ENCODE measurements at places on chromosomes 2 and 18.

DNA sequence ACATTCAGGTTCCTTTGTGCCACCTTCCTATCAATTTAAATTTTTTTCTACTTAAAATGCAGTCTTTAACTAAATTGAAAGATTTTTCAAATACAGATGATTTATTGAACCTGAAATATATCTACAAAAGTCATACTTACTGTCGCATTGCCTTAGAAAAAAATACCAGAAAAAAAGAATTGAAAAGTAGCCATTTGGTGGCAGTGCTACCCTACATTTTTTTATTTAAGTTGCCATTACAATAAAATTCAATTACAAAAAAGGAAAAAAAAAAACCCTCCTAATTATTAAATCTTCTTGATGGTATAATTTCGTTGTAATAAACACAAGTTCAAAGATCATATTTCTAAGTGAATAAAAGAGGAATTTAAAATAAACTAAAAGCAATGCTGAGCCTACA lies 43.4 kb downstream of the DSC3 start:
- no peak for DNase-seq

DNA sequence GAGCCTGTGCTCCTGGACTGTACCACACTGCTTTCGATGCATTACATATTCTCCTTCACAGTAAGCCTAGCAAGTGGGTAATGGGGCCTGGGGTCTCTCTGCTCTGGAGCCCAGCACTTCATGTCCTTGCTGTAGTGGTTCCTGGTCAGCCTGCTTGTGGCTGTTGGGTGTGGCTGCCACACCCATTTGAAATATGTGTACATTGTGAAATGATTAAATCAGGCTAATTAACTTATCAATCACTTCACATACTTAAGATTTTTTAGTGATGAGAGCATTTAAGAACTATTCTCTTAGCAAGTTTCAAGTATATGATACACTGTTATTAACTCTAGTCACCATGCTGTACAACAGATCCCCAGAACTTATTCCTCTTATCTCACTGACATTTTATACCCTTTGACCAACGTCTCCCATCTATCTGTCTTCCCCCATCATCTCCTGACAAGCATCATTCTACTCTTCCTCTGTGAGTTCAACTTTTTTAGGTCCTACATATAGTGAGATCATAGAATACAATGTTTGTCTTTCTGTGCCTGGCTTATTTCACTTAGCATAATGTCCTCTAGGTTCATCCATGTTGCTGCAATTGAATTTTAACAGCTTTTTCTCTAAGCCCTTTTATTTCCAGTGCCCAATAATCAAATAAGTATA lies 92.1 kb downstream of the LYPD6 start:
- DNase-seq, result no peak

- DNase-seq, result no peak
These were observed 6.8 kb downstream of the MAIP1 start for GRCh38 chr2:199962203-199962602.

DNA sequence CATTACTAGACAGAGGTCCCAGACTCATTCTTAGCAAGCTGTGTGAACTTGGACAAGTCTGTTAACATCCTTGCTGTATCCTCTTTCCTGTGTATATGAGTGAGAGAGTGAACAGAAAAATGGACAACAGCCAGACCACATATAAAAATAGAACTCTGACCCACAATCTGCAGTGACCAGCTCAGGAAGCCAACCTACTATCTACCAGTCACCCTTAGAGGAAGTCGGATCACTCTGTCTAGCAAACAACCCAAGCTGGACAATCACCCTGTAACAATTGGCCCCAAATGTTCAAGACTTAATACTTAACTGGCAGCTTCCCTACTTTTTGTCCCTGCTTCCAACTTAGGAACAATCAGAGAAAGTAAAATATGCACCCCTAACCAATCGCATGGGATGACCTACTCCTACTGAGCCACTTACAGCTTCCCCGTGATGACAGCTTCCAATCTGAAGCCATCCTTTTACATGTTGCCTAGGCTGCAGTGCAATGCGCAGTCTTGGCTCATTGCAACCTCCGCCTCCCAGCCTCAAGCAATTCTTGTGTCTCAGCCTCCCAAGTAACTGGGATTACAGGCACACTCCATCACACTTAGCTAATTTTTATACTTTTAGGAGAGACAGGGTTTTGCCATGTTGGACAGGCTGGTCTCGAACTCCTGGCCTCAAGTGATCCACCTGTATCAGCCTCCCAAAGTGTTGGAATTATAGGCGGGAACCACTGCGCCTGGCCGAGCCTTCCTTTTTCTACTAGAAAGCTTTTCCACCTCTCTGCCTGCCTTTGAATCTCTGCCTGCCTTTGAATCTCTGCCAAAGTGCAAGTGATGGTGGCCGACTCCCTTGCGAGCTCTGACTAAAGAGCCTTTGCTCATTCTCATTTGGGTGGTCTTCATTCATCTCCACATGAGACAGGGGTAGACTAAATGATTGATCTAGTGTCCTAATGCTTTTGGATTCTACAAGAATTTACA lies 158.3 kb upstream of the NDUFV2 start:
- DNase-seq, result no peak

DNA sequence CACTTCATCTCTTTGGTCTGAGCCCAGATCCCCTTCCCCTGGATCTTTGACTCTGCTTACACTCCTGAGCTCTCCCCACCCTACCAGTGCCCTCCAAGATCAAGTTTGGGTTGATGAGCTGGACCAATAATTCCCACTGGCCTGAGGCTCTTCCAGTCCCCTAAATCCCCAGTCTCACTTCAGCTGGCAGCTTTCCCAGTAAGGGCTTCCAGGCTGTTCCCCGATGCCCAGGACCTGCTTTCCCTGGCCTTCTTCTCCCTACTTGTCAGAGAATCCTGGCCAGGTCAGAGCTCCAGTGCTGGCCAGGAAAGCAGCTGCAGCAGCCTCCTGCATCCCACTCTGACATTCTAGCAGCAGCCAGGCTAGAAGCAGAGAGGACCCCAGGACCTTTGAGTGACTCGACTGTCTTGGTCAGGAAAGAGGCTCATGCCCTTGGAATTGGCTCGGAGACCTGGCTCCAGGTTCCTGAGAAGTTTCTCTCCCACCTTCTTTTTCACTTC lies 3.5 kb downstream of the WNT6 start:
- no peak for DNase-seq

GRCh38 chr18:42576124-42576523 lies 539.4 kb downstream of the RIT2 start:
- no peak for DNase-seq

DNA sequence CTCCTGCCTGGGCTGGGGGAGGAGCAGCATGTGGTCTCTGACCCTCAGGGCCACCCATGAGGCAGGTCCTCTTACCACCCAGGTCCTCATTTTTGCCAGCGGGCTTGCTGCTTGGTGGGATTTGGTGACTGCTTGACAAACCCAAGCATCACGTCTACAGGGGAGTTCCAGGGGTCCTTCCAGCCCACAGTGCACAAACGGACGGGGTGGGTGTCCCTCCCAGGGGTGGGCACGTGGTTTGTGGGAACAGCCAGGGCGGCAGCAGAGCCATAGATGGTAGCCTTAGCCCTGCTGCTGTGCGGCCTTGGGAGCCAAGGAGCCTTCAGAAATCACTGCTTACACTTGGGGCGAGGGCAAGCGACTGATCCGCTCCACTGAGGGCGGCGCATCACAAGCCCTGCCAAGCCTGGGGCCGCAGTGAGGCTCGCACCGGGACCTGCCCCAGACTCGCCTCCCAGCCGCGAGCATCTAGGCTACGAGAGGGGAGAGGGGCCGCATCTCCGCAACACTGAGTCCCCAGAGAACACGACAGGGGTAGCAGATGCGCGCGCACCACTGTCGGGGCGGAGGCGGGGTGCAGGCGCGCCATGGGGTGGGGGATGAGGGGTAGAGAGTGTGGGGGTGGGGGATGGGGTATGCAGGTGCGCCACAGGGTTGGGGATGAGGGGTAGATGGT lies 36.9 kb downstream of the SNED1 start:
- DNase-seq, result no peak

- no peak for DNase-seq
These were observed 324.4 kb upstream of the CELF4 start for GRCh38 chr18:37889963-37890362.

- DNase-seq, result no peak
These were observed 203.2 kb upstream of the ACVR2A start for GRCh38 chr2:147641651-147642050.

DNA sequence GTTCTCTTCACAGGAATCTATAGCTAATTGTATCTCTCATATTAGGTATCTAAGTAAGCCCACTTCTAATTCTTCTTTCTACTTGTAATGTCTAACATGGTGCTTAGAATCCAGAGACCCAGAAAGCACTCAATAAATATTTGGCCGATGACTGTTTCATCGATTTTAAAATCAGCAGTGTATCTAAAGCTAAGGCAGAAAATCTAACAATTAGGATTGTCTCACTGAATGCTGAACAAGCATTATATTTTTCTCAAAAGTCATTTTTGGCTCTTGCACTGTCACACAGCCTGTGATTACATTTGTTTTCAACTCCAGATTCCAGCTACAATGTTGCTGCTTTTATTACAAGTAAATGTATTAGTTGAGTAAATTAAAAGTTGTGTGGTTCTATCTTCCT lies 20.3 kb downstream of the COL5A2 start:
- DNase-seq, result no peak

- no peak for DNase-seq
These were observed 256.6 kb upstream of the RASGRP3 start for GRCh38 chr2:33219850-33220275.

DNA sequence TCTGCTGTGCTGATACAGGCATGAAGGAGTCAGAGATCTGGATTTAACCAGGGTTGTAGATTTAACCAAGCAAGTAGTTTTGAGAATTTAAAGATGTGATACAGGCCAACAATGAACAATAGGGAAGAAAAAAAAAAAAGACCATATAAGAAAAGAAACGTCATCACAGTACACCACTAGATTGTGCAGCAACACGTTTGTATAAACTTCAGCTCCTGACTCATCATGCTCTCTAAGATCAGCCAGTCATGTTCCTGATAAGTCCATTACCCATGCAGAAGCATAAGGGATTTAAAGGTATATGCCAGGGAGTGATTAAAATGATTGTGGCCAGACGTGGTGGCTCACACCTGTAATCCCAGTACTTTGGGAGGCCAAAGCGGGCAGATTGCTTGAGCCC lies 22.3 kb upstream of the ERICH2 start:
- no peak for DNase-seq

- DNase-seq, result no peak
These were observed 48.2 kb downstream of the FBXO48 start for GRCh38 chr2:68418855-68419254.

GRCh38 chr2:42930025-42930581 lies 137.7 kb upstream of the HAAO start:
- DNase-seq, result no peak

DNA sequence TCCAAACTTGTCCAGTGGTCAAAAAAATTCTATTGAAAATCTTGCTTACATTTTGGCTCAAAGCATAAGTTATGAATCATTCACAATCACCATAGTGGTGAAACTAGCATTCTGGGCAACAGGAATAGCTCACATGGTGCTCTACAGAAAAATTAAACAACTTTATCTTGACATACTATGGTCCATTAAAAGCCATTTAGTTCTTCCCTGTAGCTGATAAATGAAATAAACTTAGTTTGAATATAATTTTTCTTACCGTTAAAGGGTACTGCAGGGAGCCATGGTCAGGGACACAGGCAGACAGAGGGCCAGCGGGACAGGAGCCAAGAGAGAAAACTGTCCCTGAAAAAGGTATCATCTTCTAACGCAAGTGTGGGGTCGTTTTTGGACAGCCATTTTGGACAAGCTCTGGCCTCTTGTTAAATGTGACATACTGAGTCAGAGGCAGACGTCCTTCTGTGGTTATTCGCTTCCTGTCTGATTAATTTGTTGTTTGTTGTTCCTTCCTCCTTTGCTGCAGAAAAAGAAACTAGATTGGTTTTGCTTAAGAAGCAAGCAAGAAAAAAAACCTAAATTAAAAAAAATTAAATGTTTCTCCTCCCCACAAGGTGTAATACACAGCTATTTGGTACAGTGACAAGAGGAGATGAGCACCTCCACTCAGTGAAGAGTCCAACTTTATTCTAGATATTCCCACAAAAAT lies at the start of gene WIPF1:
Gene WIPF1, minus strand, starts transcription at position 460 of the 703 bp plus-strand sequence. CDS start 12,231 bp downstream, outside the sequence.
- DNase-seq, result no peak
